ENCODE measurements at places on chromosomes 12 and 14. TPM values are rescaled to one million over a fixed set of nuclear protein-coding genes. Genes with fewer than 3 reads are reported as not detected.

- no peak for DNase-seq
Observed at GRCh38 chr14:24673059-24673458, 39.1 kb upstream of the GZMB start.

- DNase-seq, result no peak
Observed at GRCh38 chr14:91636604-91637003, 95.3 kb downstream of the CATSPERB start.

Gene ADAMTS20
- total RNA-seq, result 0.22 TPM

Gene DERA
- 43.1 TPM for total RNA-seq
